ENCODE measurements at places on chromosomes 4 and X.

- DNase-seq, result no peak
Measured at GRCh38 chr4:115361781-115362180, 248.4 kb upstream of the NDST4 start.

GRCh38 chrX:40685362-40685918 is 38.1 kb upstream of the CXorf38 start:
- no peak for DNase-seq

DNA sequence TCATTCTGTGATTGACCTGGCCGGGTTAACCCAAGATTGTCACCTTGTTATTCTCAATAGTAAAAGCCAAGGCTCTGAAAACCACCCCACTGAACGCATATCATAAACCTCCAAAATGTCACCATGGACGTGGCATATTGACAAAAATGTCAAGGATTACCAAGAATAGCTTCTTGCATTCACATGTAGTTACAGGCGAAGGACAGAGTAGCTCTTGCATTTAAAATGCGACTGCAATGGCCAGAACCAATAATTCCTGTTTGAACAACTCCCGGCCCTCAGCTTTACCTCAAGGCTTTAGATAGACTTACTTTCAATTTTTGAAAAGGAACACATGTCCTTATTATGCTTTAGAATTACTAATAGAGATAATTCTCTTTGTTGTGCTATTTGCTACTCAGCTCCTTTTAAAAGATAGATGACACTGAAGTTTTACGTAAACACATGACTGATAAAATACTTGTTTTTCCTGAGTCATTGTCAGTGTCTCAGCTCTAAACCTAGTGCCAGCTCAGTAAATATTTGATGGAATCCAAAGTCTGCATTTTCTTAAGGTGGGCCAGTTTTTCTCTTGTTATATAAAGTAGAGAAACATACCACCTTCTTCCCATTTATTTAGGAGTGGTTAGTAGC is 66.3 kb downstream of the CLDN34 start:
- DNase-seq, result no peak

- no peak for DNase-seq
Measured at GRCh38 chr4:157983300-157983699, 189.5 kb downstream of the GASK1B start.

DNA sequence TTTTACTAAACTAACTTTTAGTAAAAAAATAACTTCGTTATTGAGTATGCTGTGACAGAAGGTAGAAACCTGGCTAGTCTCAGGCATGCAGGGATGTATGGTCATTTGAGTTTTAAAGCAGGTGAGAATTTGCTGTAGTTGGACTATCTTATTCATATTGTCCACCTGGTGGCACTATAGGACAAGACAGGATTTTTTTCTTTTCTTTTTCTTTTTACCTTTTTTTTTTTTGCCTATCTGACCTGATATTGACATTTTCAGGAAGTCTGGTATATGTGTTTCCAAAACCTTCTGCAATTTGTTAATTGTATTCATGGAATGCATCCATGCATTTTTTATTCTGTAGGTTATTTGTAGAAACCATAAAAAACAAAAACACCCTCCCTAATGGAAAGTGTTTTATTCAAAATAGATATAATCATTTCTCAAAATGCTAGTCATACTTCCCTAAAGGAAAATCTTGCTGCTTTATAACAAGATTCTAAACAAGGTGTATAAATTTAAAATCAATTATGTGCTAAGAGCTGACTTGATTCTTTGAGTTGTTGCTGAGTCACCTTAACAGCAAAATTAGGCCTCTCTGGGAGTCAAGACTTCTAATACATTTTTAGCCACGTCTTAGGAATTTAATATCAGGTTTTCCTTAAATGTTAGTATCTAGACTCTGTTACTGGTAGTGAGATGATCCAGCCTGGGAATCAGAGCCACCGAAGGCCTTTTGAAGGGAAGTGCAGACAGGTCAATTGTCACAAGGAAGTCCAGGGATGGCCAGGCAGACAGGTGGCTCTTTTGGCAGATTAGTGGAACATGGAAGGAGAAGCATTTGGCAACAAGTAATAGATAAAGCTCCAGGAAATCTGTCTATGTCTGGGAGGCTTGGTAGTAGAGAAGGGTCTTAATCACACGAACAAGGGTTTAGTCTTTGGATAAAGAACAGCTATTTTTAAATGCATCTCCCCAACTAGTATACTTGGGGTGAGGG is 201.3 kb upstream of the GNPDA2 start:
- DNase-seq, result no peak

- DNase-seq, result no peak
Measured at GRCh38 chrX:1327651-1328304, 8.8 kb upstream of the IL3RA start.

DNA sequence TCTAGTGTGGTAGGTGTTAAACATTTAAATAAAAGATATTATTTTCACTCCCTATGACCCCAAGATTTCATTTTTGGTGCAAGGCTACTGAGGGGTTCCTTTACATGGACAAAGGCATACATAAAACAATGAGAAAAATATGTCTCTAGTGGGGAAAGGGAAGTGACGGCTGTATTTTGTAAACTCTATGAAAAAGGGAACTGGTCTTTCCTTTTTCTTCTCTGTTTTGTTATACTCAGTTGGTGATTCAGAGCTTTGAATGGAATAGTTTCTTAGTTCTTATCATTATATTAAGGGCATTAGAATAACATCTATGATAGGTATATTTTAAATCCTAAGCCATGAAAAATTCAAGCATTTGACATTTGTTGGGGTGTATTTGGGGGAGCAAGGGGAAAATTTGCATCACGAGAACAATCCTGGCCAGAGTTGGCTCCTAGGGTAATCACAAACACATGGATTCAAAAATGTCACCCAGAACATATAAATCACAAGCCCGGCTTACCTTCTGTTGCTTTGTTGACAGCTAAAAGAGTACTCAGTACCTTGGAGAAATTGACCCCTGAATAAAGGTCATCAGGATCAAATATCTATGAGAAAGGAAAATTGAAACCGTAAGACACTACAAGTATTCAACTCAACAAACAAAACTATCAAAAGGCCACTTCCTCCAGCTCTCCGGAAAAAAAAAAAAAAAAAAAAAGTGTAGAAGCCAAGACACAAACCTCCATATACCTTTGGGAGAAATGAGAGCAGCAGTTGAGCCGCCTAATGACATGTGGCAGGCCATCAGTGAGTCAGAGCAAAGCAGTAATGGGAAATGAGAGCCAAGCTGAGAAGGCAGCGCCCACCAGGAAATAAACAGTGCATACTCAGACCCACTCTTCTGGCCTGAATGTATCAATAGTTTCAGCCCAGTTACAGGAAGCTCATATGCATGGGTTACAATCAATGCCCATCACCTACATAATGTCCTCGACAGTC is 33.4 kb downstream of the ARHGEF6 start:
- DNase-seq, result no peak

DNA sequence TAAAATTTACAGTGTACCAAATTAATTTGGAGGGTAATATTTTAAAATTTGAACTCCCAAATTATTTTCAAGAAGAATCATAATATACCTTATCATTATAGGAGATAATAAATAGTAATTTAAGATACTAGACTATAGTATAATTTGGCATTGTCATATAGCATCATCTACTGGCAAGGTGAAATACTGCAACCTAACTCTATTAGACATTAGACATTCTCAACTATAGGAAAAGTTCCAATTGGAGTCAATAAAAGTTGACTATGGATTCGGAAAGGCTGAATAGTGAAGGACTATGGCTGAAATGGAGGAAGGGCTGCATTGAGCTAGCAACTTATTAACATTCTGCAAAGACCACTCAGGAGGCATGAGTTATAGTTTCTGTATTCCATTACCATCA is 113.0 kb downstream of the PRDM5 start:
- DNase-seq, result no peak

DNA sequence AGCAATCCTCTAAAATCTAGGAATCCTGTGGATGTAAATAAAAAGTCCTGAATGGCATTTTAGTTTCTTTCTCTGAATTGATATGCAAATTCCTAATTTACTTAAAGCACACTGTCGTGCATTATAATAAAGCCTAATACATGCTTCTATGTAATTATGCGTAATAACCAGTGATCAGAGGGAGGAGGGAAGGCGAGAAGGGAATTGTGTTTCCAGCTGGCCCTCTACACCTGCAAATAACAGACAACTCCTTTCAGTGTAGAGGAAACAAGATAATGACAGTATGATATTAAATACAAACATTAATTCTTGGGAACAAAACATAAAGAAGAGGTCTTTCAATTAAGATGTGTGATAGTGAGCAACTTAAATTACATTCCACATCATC is 419.6 kb upstream of the LCORL start:
- no peak for DNase-seq

GRCh38 chr4:74628852-74629620 is 165.3 kb downstream of the BTC start:
- DNase-seq, result no peak
